CD4-positive, alpha-beta T cell (primary cell): ENCODE measurements at places on chromosomes 1 and 21.

DNA sequence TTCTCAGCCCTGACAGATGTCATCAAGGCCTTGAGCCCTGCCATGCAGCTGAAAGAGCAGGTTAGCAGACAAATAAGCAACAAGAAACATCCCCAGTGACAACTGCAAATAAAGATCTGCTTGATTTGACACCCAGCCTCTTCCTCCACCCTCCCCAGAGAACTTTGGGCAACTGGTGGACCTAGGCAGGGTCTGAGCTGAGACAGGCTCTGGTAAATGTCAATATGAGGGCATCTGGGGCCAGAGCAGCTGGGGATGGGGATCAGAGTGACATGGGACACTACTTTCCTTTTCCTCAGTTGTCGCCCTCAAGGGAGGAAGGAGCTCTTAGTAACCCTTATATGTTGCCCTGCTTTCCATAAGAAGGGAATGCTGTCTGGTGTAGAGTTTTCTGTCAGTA, 544.1 kb downstream of the NEGR1 start:
- no peak for DNase-seq

DNA sequence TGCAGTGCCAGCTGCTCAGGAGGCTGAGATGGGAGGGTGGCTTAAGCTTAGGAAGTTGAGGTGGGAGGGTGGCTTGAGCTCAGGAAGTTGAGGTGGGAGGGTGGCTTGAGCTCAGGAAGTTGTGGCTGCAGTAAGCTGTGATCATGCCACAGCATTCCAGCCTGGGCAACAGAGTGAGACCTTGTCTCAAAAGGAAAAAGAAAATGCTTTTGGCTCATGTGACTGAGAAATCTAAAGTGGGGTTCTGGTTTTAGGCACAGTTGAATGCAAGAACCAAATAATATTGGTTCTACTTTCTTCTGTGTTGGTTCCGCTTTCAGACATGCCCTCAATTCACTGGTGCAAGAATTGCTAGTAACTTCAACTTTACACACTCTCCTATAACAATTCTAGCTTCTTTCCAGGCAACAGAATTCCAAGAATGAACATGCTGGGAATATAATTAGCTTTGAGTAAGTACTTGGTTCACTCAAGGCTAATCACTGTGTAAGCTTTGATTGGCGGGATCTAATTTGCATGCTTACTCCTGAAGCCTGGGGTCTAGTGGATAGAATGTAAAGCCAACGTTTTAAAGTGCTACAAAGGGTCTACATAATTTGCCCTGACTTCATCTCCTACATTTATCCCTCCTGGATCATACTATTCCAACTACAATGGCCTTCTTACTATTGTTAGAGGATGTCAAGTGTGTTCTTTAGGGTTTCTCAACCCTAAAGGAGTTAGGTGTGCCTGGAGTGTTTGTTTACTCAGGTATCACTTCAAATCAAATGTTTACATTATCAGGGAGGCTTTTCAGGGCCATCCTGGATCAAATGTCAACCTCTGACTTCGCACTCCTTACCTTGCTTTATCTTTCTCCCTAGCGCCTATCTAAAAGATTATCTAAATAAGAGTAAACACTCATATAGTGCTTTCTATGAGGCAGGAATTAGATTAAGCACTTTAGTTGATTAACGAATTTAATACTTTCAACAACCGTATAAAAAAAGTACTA, 115.1 kb downstream of the SLC16A1 start:
- DNase-seq: no peak

- DNase-seq: no peak
Observed at GRCh38 chr1:85444381-85444780, 20.6 kb downstream of the DDAH1 start.

GRCh38 chr1:183000167-183000962, 22.9 kb upstream of the LAMC1 start:
- no peak for DNase-seq

DNA sequence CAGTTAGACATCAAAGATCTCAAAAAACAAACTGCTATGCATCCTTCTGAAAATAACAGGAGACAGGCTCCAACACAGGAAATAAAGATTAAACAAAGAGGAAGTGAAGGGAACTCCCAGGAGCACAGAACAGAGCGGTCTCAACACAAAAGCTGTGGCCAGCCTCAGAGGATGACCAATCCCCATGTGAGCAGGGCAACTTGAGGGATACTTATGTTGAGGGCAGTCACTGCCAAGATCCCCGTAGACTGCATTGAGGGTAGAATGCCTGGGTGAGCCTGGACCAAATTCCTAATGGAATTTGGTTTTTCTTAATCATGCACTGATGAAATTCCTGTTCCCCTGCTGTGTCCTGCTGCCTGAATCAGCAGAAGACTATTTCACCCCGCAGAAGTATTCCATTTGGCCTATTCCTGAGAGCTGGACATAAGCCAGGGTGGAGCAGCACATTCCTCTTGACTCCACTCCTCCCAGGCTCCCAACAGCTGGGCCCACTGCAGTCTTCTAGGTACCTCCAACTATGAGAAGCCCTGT, 49.0 kb downstream of the JAK1 start:
- DNase-seq: no peak

- no peak for DNase-seq
Observed at GRCh38 chr1:160418483-160418882, 18.1 kb downstream of the VANGL2 start.

DNA sequence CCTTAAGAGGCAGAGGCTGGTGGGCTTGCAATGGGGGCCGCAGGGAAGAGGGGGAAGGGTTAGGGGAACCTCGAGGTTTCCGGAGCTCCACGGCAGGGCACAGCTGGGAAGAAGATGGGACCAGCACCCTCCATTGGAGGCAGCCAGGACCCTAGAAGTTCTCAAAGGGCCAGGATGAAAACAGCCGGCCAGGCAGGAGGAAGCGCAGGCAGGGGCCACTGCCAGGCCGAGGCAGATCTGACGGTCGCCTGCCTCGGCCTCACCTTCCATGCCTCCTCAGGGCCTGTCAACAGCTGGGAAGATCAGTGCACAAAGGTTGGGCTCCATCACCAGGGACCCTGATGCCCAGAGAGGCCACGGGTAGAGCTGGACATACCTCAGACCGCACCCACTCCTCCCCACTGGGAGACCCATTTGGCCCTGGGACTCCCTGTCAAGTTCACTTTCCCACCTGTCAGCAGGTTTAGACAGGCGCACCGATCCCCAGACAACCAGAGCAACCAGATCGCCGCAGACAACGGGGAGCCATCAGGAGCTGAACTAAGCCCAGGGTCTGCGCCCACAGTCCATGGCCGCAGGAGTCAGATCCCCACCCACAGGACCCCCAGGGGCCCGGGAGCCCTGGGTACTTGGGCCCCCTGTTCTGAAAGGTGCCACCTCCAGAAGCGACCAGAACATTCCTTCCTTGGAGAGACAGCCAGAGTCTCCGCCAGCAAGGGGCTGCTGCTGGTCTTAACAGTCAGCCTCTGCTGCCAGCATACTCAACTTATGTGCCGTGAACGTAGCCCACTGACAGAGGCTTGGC, 2.2 kb downstream of the SLC19A1 start:
- DNase-seq: no peak

DNA sequence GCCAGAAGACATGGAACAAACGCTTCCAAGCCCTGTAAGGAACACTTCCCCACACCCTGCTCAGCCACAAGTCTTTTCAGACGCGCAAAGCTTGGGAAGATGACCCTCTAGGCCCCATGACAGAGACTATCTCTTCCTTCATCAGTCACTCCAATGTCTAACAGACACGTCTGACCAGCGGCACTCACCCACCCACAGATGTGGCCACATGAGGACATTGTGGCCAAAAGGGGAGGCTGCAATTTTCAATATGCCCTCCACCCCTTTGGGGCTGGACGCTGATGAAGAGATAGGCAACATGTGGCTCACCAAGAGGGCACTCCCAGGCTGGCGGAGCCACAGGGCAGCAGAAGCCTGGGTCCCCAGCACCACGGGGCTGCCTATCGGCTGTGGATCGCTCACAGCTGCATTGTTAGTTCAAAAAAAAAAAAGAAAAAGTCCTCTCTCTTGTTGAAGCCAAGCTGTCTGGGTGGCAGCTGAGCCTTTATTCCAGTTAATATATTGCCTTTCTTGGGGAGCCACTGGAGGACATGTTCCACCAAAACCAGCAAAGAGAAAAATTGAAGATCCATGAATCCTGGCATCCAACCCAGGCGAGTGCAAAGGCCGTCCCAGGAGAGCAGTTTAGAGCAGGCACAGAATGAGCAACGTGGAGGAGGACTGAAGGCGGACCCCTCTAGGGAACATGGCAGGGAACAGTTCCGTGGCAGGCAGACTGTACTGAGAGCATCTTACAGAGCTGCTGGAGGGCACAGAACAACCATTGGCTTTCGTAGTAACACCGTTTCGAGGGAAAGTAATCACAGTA, 52.7 kb upstream of the GPR153 start:
- DNase-seq: no peak

GRCh38 chr1:62196086-62196690, 1.5 kb downstream of the L1TD1 start:
- no peak for DNase-seq

DNA sequence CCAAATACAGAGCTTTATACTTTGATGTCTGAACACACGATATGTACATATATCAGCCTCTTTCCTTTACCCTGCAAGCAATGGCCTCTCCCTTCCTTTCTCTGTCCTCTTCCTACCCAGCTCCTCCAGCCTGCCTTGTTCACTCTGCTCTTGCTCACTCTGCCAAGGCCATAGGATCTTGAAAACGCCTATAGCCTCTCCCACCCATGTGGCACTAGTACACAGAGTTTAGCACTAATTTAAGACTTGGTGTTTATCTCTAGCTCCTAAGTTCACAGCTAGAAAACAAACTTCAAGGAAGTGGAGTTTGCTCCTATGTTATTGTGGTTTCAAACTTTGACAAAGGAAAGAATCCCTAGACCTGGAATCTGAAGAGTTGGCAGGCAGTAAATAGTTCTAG, 225.0 kb upstream of the RUNX1 start:
- no peak for DNase-seq

- no peak for DNase-seq
Observed at GRCh38 chr1:244089561-244089960, 38.5 kb downstream of the ZBTB18 start.

GRCh38 chr1:17207540-17207939, 2.6 kb downstream of the PADI1 start:
- DNase-seq: no peak

DNA sequence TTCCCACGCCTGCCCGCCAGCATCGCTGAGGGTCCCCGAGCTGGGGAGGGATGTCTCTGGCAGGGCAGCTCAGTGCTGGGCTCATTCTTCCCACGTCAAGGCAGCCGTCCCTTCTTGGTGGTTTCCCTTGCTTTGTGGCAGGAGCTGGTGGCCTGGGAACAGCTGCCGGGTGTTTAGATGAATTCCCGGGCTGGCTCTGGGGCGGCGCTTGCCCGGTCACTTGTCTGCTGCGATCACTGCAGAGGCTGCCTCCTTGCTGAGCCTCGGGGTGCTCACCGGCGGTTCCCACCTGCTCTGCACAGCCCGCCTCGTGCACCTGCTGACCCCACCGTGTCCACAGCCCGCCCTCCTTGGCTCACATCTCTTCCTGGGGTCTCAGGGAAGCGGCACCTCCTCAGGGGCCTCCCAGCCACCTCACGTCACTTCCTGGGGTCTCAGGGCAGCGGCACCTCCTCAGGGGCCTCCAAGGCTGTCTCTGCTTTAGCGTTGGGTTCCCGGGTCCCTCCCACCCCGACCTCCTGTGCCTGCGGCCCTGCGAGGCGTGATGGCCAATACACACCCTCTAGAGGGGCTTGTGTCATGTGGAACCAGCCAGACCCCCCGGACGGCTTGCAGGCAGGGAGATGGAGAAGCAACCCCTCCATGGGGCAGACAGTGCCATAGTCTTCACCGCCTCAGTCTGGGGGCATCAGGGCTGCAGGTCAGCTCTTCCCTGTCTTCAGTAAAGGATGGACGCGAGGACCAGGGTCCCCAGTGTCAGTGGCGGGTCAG, 13.5 kb downstream of the COL18A1 start:
- no peak for DNase-seq
